NCI-H1048 (cell line): ENCODE measurements at places on chromosomes 6 and 20.

GRCh38 chr6:149333266-149333620 is 15.7 kb downstream of the TAB2 start:
- no peak for DNase-seq

DNA sequence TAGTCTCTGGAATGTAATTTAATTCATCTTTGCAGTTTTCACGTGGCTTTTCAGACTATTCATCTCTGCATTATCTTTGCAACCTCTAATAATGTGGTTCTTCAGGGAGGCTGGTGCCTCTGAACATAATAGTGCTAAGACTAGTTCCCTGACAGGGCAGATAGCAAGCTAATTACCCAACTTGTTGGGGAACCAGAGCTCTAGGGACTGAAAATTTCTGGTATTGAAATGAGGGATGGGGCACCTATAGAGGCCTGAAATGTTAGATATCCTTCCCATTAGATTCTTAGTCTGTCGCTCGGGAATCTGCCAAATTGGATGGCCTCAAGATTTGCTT is 693.6 kb upstream of the MAP3K7 start:
- no peak for DNase-seq

GRCh38 chr6:105560611-105561066 is 157.8 kb upstream of the PREP start:
- no peak for DNase-seq

DNA sequence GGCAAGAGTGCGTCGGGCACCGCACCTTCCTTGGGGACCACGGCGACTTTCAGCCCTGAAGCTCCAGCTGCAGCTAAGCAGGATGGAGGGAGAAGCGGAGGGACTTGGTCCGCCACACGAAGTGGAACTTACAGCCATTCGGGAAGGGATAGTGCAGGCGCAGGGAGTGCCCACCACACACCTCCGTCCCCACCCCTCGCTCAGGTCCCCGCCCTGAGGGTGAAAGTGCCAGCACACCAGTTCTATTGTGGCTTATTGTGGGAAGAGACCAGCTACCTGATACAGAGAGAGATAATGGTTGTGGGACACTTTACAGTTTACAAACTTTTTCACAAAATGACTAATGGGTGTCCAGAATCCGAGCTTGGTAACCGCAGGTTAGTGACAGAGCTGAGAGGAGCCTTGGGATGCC is 76.1 kb downstream of the IRF4 start:
- no peak for DNase-seq

DNA sequence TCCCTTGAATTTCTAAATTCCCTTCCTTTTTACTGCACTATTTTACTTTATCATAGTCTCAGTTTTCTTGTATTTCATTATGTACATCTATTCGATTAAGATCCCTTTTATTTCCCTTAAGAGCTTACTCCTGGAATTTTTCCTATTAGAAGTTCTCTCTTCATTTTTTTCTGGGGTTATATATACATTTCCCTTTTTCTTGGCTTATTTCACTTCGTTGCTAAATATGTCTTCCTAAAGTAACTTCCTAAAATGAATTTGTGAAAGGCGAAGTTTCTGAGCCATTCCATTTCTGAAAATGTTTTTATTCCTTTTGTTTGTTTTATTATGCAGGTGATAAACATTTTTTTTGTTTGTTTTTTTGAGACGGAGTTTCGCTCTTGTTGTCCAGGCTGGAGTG is 5.9 kb upstream of the CD109 start:
- DNase-seq, result no peak

GRCh38 chr6:47195011-47195650 is 114.6 kb downstream of the TNFRSF21 start:
- DNase-seq, result no peak

DNA sequence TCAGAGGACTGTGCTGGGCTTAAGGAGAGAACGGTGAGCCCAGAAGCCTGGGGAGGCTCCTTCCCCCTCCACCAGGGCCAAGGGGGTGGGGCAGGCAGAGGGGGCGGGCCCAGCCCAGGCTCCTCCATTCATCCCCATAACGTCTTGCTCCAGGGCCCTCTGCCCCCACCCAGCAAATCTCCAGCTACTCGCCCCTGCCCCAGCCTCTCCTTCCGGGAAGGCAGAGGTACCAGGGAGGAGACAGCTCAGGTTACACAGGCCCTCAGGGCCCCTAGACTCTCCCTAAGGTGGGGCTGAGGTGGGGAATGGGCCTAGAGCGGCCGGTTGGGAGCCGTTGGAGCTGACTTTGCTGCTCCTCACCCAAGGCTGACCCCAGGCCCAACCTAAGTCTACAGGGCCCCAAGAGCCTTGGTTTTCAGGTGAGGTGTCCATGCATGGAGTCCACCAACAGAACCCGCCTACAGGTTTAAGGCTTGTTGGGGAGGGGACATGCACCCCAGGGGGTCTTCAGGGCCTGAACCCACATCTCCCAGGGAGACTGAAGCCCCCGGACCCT is 1.2 kb downstream of the LAMA5 start:
- DNase-seq, result no peak

DNA sequence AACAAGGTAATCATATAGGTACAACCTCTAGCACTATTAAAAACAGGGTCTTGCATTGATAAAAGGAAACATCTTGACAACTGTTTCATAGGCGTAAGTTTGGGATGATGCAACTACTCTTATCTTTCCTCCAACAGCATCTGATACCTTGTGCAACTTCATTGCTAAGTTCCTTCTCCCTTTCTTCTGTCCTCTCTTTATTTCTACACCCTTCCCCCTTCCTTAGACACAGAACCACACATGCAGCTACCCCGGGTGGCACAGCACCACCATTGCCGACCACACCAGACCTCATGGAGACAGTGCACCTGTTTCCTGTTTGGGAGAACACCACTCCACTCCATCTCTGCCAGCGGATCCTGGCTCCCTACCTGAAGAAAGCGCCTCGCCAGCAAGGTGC is 14.4 kb downstream of the MYB start:
- DNase-seq, result no peak

DNA sequence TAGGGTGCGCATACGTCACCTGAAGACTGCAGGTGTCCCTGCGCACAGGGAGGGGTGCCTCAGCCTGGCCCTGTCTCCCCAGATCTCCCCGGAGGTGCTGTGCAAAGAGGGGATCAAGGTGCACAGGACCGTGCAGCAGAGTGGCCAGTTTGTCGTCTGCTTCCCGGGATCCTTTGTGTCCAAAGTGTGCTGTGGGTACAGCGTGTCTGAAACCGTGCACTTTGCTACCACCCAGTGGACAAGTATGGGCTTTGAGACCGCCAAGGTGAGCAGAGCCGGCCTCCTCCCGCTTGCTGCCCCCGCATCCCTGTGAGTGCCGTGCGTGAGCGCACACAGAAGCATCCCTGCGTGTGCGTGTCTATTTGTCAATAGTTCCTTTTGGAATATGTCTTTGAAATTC is 150.7 kb downstream of the DTNBP1 start:
- no peak for DNase-seq

GRCh38 chr20:63272105-63273058 is at the start of gene ARFGAP1:
Gene ARFGAP1 (plus strand): TSS chr20:63272813. CDS start chr20:63275581, 2,768 bp downstream.
- DNase-seq, result peak; percentile 54

DNA sequence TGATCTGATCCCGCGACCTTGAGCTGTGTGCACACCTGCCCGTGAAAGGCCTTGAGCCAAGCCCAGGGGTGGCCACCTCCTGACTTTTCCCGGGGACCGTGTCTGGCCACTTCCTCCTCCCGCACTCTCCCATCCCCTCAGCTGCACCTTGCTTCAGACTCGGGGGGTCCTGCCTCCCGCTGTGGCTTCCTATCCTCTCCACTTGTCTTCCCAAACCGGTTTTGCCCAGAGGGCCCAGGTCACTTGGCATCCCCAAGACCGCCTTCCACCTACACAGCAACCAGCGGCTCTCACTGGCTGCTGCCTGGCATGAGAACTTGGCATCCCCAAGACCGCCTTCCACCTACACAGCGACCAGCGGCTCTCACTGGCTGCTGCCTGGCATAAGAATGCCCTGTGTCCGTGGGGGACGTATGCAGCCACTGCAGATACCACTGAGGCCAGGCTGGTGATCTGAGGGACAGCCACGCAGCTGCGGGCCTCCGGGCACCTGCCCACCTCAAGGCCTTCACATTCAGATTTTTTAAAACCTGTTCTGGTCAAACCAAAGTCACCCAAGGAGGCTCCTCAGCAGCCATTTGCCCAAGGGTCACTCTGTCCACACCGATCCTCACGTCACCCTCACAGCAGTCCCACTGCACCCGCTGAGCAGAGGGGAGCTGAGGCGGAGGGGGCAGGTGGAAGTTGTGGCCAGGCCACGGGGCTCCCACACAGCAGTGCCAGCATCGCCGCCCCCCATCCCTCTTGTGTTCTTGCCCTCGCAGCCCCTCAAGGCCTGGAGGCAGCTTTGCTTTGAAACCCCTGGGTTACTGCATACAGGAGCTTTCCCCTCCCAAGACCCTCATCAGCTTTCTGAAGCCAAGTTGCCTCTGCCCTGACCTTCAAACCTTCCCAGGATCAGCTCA is 245.5 kb downstream of the TAF4 start:
- no peak for DNase-seq

GRCh38 chr6:145428706-145429105 is 306.6 kb downstream of the EPM2A start:
- no peak for DNase-seq

DNA sequence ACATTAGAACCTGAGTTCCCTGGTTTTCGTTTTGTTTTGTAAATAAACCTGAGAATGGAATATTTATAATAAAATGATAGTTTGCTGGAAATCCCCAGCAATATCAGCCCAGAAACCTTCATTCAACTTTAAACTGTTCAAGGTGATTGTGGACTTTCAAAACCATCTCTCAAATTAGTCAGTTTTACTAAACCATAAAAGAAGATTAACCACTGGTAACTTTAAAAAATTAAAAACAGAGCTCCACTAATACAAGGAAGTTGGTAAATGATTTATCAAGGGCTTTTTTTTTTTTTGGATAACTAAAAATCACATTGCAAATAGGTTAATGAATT is 10.0 kb downstream of the MBOAT1 start:
- no peak for DNase-seq

DNA sequence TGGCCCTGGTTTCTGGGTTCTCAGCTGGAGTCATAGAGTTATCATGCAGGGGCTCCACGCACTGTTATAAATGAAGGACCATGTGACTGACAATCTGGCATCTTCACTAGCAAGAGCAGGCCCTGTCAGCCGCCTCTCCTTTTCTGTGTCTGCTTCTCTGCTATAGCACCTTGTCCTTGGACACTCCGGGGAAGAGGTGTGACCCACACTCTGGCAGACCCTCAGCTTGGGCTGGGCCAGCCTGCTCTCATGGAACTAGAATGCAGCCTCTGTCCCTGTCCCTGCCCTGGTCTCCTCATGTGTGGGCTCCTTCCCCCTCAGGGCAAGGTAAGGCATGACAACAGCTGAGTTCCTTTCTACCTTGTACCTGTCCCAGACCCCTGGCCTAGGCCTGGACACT is 10.9 kb upstream of the FANCE start:
- no peak for DNase-seq

DNA sequence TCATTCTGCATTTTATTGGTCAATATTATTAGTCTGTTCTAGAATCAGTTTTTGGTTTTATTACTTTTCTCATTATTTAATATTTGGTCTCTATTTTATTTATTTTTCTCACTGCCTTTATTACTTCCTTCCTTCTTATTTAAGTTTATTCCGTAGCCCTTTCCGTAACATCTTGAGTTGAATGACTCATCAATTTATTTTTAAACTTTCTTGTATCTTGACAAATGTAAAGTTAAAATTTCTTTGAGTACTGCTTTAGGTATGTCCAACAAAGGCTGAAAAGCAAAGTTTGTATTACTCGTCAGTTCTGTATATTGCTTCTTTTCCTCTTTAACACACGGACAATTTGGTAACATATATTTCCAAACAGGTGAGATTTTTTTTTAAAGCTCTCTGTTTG is 192.0 kb downstream of the CD109 start:
- DNase-seq, result no peak

DNA sequence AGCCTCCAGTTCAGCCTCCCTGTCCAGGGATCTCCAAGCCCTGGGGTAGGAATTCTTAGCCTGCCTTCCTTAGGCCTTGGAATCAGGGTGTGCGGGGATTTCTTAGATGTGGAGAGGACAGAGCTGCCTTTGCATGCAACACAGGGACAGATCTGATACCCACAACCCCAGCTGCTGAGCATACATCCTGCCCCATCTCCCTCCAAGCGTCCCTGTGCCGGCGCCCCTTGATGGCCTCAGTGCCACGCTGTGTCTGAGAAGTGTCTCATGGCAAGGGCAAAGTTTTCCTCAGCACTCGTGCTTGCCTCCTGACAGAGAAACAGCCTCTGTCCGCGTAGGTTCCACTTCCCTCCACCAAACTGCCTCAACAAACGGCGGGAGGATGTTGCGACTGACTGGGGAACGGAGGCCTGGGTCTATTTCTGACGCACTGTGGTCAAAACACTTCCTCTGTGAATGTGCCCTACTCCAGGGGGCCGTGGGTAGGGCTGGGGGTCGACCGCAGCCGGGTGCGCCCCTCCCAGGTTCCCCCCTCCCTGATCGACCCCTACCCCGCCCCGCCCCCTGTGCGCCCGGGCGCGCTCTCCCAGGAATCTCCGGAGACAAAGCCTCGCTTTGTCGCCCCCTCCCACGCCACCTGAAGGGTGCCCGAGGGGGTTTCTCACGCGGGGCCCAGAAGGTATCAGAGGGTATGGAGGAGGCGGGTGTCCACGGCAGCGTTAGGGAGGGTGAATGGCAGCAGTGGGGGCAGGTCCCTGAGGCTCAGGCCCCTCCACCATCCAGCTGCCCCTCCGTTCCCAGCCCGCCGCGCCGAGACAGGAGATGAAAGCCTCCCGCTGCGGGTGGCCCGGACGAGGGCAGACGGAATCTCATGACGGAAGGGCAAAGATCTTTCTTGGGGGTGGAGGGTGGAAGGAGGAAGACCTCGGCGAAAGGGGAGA is 806 bp downstream of the MICAL1 start:
- DNase-seq, result no peak

DNA sequence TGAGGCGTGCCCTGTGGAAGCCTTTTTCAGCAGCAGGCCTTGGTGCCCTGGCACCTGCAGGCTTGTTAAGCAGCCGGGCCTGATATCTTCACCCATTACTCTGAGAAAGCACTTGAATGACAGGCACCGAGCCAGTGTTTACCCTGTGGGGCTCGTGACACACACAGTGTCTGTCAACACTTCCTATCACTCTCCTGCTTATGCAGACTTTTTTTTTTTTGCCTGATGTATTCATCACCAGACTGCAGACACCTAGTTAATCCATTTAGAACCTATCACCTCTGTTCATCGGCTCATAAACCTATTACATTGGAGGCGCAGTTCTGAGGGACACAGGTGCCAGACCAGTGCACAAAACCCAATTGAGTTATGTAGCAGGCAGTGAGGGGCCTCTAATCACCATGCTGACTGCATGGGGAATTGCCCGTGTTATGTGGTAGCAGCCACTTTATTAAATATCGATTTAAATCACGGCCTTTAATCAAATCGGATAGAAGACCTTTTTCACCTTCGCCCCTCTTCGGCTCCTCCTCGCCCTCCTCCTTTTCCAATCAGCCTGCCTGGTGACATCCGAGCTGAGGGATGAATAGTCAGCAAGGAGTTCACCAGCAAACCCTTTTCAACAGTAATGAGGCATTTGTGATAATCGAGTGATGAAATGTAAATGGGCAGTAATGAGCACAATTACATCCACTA is 962.9 kb upstream of the SLC35B3 start:
- DNase-seq, result no peak

- peak; percentile 56 for DNase-seq
These were observed 7.2 kb downstream of the GCNT2 start for GRCh38 chr6:10528158-10528981.
